Fibroblast of skin of right quadriceps (primary cell): ENCODE measurements at places on chromosomes 5 and 9.

- no peak for DNase-seq
Measured at GRCh38 chr9:135941288-135941995, 19.7 kb downstream of the UBAC1 start.

DNA sequence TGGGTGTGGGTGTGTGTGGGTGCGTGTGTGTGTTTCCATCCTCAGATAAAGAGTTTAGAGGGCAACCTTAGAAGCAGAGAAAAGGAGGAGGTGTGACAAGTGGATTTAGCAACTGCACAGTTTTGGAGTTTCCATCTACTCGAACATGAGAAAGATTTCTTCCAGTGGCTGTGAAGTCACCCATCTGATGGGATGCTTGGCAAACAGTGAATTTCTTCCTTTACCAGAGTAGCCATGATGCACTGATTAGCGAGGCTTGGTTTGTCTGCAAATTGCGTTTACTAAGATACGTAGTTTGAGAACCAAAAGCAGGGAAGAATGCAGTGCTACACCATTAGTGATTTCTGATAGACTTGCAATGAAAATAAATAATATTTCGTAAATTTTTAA, 791 bp upstream of the STARD4 start:
- no peak for DNase-seq

GRCh38 chr5:179534431-179534830, 15.9 kb upstream of the RUFY1 start:
- no peak for DNase-seq

- DNase-seq, result peak; percentile 68
Measured at GRCh38 chr5:134435560-134435959, 23.9 kb upstream of the CDKN2AIPNL start.

GRCh38 chr5:144089401-144090021, 80.9 kb downstream of the YIPF5 start:
- no peak for DNase-seq

DNA sequence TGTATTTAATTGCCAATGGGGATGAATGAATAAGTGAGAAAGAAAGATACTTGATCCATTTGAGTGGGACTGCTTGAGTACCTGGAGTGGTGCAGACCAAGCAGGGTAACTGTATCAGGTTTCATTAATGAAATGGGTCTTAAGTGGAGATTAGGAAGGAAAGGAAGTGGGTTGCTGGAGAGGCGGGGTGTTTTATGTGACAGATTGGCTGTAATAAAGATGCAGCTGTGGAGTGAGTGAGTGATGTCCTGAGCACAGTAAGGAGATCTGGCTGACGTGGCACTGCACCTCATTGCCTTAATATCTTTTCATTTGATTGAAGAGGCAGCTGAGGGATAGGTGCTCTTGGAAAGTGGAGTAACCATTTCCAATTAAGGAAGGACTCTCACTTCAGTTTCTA, 161.0 kb upstream of the CCDC152 start:
- no peak for DNase-seq

DNA sequence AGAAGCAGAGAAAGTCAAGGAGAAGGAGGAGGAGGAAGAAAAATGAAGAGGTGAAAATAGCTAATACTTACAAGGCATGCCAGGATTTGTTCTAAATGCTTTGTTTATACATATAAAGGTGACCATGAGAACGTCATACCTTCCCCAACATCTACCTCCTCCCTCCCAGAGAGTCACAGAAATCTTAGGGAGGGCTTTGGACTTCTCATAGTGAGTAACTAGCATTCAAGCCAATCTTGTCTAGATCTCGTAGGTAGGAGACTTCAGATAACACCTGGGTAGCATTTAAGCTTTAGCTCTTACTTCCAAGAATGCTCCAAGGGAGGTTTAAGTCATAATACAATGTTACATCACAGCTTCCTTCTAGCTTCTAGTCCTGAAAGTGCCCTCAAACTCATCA, 36.5 kb upstream of the GPBP1 start:
- no peak for DNase-seq

DNA sequence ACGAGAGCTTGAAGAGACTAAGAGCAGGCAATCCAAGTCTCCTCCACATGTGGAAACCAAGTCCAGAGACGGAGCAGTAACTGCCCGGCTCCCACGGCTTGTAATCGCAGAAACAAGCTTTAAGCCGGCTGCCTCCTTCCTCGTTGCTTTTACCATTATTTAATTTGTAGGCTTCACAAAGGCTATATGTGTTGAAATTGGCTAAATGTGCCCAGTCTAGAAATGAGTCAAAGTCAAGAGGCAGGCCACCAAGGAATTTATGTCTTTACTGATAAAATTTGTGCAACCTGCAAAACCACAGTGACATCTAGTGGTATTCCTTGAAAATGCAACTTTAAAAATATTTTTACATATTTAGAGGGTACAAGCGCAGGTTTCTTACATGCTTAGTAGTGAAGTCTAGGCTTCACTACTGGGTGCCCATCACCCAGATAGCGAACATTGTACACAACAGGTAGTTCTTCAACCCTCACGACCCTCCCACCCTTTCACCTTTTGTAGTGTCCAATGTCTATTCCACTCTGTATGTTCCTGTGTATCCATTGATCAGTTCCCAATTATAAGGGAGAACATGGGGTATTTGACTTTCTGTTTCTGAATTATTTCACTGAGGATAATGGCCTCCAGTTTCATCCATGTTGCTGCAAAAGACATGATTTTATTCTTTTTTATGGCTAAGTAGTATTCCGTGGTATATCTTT, 33.5 kb upstream of the EBF1 start:
- peak; percentile 81 for DNase-seq

GRCh38 chr5:169296419-169297143, 4.4 kb downstream of the SLIT3 start:
- peak; percentile 60 for DNase-seq

- DNase-seq, result no peak
Measured at GRCh38 chr5:128334010-128334716, 203.9 kb downstream of the FBN2 start.

DNA sequence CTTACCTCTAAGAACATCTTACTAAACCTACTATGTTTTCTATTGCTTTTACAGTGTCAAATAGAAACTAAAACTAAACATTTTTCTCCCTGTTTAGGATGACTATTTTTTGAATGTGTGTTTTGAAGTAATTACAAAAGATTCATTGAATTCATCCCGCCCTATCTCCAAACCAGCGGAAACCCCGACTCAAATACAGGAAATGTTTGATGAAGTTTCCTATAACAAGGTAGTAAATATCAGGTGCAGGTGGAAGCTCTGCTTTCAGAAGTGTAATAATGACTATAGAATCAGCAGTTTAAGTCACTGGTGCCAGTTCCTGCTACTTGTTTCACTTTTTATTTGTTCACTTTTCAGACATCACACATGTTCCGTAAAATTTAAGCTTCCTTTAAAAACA, 20.0 kb downstream of the ERAP2 start:
- no peak for DNase-seq

DNA sequence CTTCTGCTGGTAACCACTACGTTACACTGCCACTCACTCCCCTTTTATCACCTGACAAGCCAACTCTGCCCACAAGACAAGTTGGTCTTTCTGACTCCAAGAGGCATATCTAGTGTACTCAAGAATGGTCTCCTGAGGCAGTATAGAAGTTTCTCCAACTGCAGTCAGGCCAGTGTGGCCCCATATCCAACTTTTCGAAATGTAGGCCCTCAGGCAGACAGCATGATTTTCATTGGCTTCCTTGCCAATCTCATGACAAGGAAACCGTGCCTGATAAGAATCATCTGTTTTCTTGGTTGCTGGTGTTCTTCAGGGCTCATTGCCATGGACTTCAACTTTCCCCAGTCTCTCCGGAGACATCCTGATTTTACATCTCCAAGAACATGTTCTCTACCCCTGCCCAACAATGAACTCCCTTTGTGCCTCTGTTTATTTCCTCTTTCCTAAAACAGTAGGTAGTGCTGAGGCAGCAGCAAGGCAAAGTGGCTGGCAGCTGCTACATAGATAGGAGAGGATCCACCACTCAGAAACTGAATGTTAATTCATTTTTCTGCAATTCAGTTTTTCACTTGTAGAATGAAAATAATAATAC, 62.6 kb upstream of the SEMA6A start:
- DNase-seq, result no peak

DNA sequence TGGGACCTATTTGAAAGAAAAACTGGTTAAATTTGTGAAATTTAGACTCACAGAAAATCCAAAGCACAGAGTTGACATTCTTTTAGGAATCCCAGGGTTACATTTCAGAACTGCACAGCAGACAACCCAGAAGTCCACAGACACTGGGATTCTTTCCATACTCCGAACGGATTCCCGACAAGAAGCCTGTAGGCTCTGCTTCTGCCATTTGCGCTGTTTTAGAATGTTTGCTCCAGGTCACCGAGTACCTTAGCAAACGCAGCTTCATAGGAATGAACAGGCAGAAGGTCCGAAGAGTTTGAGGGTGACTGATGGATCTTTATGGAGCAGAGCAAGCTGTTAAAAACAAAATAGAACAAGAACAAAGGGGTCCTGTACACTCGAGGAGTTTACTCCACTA, 84.5 kb upstream of the NFIB start:
- no peak for DNase-seq

GRCh38 chr9:134560206-134560605, 81.4 kb upstream of the COL5A1 start:
- no peak for DNase-seq

DNA sequence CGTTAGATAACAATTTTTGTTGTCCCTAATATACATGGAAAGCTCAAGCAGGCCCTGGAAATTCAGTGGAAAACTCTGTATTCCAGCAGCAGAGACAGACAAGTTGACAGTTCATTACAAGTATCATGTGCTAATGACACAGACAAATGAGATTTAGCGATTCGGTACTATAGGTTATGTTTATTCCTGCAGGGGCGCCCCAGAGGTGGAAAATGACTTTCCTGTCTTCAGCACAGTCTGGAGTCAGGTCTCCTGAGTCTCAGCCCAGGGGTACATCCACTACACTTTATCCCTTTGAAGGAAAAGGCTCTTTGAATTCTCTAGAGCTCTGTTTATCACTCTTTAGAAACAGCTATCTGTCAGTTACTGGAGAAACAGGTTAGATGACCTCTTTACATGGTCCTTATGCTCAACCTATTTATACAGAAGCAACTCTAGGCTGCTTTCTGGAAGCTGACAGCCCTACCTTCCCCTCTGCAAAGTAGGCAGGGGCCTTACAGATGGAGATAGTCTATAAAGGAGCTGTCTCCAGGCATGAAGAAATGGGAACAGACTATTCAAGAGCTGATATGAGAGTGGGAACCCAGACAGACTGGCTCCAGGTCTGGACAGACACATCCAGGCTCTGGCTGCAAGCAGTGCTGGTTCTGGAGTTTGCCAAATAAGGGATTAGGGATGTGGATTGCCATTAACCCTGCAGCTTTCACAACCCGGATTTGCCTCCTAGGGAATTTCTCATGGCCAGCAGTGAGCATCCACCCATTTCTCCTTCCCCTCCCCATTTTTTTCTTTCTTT, 7.2 kb upstream of the SLC31A2 start:
- DNase-seq, result no peak

- no peak for DNase-seq
Measured at GRCh38 chr9:126302730-126303129, 23.9 kb upstream of the MVB12B start.

GRCh38 chr9:68919661-68920060, 94.3 kb downstream of the PRKACG start:
- DNase-seq, result no peak

DNA sequence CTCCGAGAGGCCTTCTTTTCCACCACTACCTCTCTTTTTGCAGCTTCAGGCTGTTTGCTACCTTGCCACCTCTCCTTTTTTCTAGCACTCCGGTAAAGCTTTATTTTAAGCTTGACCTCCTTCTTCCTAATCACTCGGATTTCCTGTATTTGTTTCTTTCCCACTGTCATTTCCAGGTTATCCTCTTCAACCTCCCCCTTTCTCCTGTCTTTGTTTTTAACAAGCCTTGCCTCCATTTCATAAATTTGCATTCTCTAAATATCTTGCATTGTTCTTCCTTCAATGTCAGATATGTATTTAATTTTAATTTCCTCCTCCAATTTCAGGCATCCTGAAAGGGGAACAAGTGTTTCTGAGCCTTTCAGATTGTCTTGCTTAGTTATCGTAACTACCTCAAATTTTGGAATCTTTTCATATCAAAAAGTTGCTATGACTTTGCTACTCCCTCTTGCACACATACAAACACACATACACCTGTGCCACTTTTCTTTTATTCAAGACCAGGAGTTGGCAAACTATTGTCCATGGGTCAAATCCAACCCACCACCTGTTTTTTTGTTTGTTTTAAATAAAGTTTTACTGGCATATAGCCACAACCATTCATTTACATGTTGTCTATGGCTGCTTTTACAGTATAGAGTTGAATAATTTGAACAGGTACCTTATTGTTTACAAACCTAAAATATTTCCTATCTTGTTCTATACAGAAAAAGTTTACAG, 22.7 kb downstream of the DPYSL3 start:
- no peak for DNase-seq

- DNase-seq, result peak; percentile 11
Measured at GRCh38 chr5:171681677-171682076, 103.9 kb upstream of the SMIM23 start.

- no peak for DNase-seq
Measured at GRCh38 chr5:17172791-17173190, 44.6 kb upstream of the BASP1 start.

- no peak for DNase-seq
Measured at GRCh38 chr9:19026375-19026774, 6.6 kb downstream of the SAXO1 start.

- DNase-seq, result no peak
Measured at GRCh38 chr5:36522746-36523065, 83.7 kb upstream of the SLC1A3 start.

DNA sequence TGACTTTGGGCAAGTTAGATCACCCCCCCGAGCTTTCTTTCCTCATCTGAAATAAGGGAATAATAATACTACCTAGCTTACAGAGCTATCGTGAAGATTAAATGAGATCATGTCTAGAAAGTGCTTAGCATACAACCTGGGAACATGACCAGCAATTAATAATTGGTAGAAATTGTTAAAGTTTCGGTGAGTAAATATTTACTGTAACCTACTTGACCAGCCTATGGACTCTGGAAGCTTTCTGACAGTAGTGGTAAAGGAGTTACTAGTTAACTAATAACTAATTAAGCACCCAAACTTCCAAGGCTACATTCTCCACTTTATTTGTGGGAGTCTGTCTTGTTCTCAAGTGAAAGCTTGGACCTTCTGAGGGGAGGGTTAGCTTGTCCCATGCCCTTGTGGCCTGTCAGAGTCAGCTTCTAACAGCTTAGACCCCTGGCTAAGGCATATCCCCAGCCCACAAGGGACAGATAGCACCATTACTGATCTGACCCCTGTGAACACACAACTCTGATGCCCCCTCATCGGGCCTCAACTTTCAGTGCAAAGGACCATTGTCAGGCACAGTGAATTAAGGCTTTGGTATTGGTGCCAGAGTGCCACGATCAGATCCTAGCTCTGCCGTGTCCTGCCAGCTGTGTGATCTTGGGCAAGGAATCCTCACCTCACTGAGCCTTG, 58.7 kb upstream of the SAP30L start:
- no peak for DNase-seq
